ENCODE measurements at places on chromosomes 2 and 18.

DNA sequence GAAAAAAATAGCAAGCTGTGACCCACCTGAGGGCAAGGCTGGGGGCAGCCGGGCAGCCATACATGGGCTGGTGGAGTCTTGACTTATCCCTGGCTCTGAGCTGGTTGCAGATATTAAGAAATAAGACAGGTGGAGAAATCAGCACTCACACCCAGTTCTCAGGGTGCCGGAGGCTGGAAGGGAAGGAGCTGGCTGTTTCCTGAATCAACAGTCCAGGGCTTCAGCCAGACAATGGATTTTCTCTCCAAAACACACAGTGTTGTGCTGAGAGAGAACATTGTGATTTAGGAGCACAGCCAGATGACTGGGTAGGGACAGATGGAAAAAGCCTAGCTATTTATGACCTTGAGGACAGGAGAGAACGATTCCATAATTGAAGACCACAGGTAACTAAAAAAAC lies 208.8 kb downstream of the LDLRAD4 start:
- no peak for DNase-seq

- no peak for DNase-seq
Measured at GRCh38 chr2:233184669-233185068, 66.8 kb upstream of the ATG16L1 start.

DNA sequence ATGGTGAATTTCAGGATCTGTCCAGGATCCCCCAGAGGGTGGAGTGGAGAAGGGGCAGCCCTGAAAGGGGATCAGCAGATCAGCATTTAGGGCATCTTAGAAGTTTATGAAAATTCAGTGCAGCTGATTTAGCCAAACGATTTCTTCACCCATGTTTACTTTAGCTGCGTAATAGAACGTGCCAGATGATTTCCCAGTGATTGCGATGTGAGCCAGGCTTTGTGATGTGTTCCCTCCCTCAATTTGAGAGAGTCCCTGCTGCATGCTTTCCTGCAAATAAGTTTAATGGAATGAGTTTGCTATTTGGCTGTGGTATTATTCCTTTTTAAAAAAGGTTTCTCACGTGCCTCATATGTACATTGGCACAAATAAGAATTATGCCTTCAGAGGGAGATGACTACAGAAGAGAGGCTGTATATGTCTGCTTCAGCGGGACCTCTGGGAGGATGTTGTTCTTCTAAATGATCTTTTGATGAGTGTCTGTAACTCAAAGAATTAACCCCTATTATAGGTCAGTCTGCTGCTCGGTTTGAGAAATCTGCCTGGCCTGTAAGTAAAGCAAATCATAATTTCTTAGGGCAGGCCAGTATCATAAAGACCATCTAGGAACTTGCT lies 111.9 kb downstream of the MRO start:
- no peak for DNase-seq

DNA sequence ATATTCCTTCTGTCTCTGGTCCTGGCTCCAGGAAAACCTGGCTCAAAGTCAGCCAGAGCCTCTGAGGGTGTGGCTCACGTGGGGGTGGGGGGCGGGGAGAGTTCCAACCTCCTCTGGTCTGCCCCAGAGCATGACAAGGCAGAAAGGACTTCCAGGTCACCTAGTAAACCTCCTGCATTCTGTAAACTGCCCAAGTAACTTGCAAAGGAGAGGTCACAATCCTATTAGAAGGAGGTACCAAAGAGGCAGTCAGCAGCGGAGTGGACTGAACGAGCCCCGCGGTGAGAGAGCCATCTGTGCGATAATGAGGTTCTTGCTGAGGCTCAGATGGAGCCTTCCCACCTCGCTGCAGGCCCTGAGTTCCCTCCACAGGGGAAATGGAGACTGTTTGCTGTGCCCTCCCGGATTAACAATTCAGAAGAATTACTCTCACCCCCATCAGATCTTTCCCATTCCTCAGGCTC lies 58.9 kb upstream of the GATA6 start:
- DNase-seq = no peak

GRCh38 chr2:241951920-241952319 lies 82.4 kb downstream of the RTP5 start:
- no peak for DNase-seq

DNA sequence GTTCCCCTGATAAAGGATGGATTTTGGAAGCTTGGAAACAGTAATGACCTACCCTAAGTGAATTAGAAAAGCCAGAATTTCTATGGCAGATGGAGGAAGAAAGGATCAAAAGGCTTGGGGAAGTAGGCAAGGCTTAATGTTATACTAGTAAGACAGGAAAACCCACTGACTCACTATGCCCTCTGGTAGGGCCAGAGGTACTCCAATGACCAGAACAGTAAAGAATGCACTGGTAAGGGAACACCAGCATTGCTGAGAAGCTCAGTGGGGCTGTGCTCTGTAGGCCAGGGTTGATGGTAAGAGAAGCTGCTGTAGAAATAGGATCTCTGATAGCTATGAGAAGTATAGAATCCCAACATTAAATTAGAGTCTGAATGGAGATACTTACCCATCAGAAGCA lies 126.4 kb downstream of the GFPT1 start:
- DNase-seq = no peak

DNA sequence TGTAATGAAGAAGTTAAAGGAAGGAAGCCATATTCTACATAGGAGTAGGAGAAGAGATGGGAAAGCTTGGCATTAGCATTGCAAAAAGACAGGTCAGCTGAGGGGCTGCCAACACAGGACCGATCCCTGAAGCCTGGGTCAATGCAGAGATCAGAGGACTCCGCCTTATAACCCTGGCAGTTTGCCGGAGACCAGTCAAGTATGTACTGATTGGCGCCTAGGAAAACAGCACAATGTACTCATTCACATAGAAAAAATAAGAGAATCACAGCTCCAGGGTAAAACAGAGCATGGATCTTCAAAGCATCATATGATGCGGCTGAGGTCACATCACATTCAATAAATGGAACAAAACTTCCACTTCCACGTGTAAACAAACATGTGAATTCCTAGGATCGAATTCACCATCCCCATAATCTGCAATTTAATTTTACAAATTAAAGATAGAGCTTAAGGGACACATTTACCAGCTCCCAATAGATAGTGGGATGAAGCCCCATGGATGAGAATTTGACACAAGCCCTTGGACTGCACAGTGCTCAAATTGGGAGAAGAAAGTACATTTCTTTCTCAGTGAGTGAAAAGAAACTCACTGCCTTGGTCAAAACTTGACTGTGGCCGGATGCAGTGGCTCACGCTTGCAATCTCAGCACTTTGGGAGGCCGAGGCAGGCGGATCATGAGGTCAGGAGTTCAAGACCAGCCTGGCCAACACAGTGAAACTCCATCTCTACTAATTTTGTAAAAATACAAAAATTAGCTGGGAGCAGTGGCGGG lies 135.0 kb upstream of the KLHL14 start:
- DNase-seq = no peak

- DNase-seq = no peak
Measured at GRCh38 chr2:240351088-240351741, 84.2 kb upstream of the GPC1 start.

DNA sequence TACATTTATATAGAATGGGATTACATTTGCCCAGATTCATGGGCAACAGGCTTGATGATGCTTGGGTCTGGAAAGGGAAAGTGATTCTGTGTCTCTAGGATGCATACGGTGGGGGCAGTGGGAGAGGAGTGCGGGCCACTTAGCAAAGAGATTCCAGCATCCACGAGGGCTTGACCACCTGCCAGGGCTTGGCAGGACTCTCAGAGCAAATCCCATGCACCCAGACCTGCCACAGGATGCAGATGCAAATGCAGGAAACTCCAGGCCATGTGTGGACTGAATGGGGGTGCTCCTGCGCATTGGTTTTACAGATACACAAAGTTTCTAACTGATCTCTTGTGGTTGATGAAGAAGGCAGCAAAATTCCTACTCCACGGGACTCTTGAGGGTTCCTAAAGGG lies 334.7 kb downstream of the CYRIA start:
- DNase-seq = no peak

- no peak for DNase-seq
Measured at GRCh38 chr2:29597035-29597434, 324.4 kb downstream of the ALK start.

DNA sequence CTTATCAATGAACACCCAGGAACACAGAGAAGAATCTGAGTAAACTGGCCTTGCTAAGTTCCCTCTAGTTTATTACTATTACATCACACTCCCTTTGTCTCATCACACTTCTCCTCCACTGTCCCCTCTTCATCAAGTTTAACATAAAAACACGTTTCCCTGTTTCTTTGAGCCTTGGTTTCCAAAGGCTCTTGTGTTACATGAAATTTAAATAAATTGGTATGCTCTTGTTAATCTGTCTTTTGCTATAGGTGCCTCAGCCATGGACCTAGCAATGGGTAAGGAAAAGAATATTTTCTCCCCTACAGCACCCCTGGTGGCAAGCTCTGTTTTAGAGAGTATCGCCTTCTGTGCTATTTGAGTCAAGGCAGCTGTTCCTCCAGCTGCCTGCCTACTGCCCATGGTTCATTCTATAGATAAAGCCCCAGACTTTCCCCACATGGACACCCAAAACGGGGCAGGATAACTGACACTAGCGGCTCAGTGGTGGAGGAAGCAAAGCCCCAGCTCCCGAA lies 31.8 kb downstream of the TGIF1 start:
- no peak for DNase-seq

- no peak for DNase-seq
Measured at GRCh38 chr2:44479127-44479887, 117.6 kb downstream of the CAMKMT start.

GRCh38 chr2:113207021-113207420 lies 33.2 kb downstream of the PSD4 start:
- no peak for DNase-seq

Data from Right ventricle myocardium inferior (tissue), 1 donor.